ENCODE measurements at places on chromosomes 2 and 18.

DNA sequence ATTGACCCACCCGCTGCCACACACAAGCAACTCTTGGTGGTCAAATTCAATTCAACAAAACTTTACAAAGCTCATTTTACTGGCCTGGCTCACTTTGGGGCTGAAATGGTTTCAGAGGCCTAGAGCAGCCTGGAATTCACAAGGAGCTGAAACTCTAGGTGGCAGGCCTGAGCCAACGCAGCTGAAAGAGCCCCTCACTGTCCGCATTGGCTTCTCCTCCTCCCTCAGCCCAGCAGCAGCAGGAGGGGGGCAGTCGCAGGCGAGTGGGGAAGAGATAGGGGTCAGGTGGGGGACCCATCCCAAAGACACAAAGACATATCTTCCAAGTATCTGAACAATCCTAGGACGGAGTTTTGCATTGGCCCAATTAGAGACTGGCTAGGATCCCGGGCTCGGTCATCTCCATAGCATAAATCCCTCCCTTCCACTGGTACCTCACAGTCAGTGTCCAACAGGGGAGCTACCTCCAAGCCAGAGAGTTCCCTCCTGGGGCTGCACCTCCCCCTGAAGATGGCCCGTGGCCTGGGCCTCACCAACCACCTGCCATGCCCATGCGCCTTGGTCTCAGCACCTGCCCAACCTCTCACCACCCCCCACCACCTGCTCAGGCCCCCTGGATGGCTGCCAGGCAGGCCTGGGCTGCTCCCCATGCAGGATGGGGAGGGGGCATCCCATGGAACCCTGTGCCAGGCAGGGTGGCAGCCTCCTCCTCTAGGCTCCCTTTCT is 113.4 kb downstream of the ZBTB7C start:
- DNase-seq: no peak

GRCh38 chr2:227154986-227155774 is 8.8 kb downstream of the COL4A4 start:
- no peak for DNase-seq

GRCh38 chr2:99388892-99389291 is 51.7 kb downstream of the EIF5B start:
- no peak for DNase-seq

DNA sequence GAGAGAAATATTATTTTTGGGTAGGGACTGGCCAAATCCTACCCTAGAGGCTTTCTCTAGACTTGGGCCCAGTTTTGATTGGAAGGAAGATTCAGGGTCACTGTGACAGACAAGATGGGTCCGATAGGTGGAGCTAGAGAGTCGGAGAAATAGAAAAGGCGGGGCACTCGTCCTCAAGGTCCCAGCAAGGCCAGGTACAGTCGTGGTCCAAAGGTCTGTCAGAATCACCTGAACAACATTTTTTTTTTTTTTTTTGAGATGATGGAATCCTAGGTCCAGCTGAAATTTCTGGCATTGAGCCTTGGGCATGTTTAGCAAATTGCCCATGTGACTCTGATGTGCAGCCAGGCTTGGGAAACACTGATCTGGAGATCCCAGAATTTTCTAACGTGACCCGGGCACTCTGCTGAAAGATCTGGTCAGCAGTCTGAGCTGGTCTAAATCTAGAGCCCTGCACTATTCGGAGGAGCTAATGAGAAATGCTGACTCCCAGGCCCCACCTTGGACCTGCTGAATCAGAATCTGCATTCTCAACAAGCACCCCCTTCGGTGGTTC is 23.0 kb upstream of the NTSR2 start:
- DNase-seq: no peak

DNA sequence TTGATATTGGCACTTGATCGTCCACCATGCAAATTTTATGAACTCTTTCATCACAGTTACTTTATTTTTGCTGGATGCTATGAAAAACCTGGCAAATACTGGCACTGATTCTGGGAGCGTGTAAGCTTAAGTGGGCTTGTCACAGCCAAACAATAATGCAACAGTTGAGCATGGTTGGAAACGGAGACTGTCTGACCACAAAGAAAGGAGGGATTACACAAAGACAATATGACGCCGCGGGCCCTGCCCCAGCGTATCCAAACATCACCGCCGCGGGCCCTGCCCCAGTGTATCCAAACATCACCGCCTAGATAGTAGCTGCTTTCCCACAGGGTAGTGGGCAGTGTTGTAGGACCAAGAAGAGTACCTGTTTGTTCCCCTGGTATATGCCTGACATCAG is 135.9 kb downstream of the PRPF40A start:
- DNase-seq: no peak

GRCh38 chr2:3612639-3613523 is 18.0 kb downstream of the COLEC11 start:
- no peak for DNase-seq

DNA sequence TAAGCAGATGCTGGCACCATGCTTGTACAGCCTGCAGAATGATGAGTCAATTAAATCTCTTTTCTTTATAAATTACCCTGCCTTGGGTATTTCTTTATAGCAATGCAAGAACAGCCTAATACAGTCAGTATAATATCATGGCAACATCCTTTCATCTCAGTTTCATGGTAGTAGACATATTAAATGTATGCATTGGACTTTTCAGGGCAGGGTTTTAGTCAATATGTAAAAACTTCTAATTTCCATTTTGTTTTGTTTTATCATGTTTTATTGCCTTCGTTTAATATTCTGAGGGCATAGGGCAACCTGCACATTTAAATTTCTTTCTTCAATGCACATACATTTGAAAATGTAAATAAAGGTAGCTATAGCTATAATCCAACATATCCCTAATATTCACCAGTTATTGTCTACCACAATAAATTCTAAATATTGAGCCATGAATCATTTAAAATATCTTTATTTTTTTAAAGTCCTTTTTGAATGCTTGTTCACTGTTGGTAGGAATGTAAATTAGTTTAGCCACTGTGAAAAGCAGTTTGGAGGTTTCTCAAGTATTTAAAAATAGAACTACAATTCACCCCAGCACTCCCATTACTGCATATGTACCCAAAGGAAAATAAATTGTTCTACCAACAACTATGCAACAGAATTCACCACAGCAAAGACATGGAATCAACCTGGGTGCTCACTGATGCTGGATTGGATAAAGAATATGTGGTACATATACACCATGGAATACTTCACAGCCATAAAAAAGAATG is 41.8 kb upstream of the GRB14 start:
- no peak for DNase-seq

- no peak for DNase-seq
Observed at GRCh38 chr2:205473791-205474190, 208.5 kb upstream of the NRP2 start.

GRCh38 chr2:46024146-46024779 is 272.9 kb upstream of the EPAS1 start:
- DNase-seq: no peak

DNA sequence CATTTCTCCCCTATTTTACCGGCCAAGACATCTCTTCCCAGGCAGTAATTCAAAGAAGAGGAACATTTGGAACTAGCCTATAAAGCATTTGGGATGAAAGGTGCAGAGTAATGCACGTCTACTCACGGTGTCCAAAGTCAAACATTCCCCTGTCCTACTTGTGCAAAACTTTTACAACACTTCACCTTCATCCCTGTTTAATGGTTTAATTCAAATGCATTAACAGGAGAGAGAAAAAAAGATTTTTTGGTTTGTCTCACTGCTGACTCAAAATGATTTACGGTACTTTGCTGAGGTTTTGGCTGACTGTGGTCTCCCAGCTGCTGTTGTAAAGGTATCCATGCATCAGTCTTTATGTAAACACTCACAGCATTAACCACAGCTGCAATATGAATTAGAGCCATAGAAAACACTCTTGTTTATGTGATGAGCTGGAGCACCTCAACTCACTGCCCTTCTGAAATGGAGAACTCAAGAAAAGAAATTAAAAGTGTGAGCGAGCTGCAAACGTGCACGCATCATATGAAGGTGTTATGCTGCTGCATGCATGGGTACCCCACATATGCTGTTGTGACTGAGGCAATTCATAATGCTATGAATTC is 220.5 kb downstream of the PIEZO2 start:
- no peak for DNase-seq

DNA sequence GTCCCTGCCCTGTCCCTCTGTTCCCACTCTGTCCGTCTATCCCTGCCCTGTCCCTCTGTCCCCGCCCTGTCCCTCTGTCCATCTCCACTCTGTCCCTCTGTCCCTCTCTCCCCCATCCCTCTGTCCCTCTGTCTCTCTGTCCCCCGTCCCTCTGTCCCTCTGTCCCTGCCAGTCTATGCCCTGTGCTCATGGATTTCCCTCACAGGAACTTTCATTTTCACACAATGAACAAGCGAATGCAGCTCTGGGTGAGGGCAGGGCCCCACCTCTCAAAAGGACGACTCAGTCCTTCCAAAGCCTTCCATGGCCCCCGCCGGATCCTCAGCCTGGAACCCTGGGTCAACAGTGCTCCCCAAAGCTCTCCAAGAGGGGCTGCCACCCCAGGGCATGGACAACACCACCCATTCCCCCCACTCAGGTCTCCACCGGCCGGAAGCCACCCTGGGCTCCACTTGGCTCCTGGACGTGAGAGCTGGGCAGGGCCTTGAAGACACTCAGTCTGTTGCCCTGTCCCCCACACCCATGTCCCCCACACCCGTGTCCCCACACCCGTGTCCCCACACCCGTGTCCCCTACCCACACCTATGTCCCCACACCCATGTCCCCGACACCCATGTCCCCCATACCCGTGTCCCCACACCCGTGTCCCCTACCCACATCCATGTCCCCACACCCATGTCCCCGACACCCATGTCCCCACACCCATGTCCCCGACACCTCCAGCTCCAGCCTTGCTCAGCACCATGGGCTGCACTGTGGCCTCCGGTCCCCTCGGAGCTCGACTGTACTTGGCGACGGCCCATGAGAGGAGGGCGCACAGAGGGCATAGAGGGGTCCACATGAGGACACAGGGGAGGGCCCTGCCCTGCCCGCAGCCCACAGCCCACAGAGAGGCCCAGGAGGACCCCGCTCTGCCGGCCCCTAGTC is 156.0 kb downstream of the PXDN start:
- DNase-seq: no peak

GRCh38 chr2:234980451-234981187 is 28.8 kb downstream of the SH3BP4 start:
- DNase-seq: no peak

DNA sequence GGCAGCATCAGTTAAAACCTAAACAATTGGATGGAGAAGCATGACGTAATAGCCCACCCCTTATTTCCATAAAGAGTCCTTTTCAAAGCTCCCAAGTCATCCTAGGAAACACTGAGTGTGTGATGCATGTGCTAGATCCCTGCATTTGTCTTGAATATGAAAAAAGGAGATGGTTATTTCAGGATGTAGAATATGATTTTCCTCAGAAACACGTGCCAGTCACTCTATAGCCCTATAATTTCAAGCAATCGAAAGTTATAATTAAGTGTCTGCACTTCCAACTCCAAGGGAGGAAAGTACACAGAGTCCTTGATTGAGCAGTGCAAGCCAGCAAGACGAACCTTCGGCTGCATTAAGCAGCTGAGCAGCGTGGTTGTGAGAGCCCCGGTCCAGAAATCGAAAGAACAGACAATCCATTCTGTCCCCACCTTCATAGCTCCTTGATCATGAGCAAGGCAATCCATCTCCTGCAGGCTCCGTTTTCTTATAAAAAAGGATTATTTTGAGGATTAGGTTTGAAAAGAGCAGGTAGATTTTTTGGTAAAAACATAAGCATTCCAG is 287.7 kb downstream of the FBXO15 start:
- DNase-seq: no peak

- DNase-seq: no peak
Observed at GRCh38 chr2:26540306-26540705, 62.4 kb upstream of the OTOF start.

DNA sequence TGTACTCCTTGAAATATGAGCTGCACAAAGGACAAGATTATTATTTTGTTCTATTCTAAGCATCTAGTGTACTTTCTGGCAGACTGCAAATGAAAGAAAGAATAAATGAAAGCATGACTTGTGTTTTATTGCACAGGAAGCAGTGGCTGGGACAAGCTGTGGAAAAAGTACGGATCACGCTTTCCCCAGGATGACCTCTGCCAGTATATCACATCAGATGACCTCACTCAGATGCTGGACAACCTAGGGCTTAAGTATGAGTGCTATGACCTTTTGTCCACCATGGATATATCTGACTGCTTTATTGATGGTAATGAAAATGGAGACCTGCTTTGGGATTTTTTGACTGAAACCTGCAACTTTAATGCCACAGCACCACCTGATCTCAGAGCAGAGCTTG is 49.4 kb downstream of the HNMT start:
- no peak for DNase-seq

- DNase-seq: no peak
Observed at GRCh38 chr2:39717067-39717466, 51.4 kb downstream of the TMEM178A start.

GRCh38 chr2:203786549-203787351 is 80.3 kb downstream of the CD28 start:
- no peak for DNase-seq

- DNase-seq: no peak
Observed at GRCh38 chr2:189020179-189020578, 46.0 kb downstream of the COL3A1 start.

DNA sequence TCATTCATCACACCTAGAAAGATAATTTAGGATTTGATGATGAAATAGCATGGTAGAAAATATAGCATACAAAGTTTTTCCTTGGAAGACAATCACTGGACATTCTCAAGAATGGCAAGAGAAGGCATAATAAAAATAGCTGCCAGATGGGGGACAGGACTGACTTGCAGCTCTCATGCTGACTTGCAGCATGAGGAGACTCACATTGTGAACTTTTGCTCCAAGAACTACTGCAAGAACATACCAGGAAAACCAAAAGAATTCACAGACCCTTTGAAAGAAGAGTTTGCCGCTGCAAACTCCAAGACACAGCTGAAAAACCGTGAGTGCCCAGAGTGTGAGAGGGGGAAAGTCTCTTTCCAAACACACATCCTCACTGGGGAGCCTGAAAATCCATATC is 47.0 kb downstream of the CRYGD start:
- DNase-seq: no peak

GRCh38 chr2:13018490-13018889 is 301.8 kb downstream of the TRIB2 start:
- DNase-seq: no peak

- DNase-seq: no peak
Observed at GRCh38 chr2:16613539-16614011, 52.1 kb downstream of the CYRIA start.

- no peak for DNase-seq
Observed at GRCh38 chr2:28165087-28165635, 227.5 kb upstream of the FOSL2 start.

Measured in DMS 273 treated with DMSO at 0.1 percent for 48 hours (cell line).